GM23248 (cell line): ENCODE measurements at places on chromosomes 3 and 15.

DNA sequence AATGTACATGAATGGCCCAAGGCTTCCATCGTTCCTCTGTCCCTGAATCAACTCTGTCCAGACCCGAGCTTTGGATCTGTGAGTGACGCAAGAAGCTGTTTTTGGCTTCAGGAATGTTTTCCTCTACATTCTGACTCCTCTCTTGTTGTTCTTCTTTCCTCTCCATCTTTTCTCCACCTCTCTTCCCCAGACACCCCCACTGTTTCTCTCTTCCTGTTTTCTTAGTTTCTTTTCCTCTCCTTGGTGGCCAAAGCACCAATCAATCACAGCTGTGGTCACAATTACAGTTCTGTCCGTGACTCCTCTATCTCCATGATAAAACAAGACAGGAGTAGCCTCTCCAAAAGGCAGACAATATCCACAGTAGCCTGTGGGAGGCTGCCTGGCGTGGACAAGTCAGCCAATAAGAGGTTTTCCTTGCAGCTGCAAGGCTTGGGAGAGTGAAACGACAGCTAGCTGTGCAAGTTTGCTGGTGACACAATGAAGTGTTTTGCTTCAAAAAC, 4.9 kb upstream of the TMEM212 start:
- DNase-seq, result peak; percentile 82

- DNase-seq, result peak; percentile 42
These were observed 106.5 kb downstream of the KLF13 start for GRCh38 chr15:31433091-31433490.

- DNase-seq, result no peak
These were observed 32.8 kb downstream of the CFAP20DC start for GRCh38 chr3:59016930-59017616.

GRCh38 chr3:14299767-14300166, 102.6 kb upstream of the SLC6A6 start:
- DNase-seq, result no peak

DNA sequence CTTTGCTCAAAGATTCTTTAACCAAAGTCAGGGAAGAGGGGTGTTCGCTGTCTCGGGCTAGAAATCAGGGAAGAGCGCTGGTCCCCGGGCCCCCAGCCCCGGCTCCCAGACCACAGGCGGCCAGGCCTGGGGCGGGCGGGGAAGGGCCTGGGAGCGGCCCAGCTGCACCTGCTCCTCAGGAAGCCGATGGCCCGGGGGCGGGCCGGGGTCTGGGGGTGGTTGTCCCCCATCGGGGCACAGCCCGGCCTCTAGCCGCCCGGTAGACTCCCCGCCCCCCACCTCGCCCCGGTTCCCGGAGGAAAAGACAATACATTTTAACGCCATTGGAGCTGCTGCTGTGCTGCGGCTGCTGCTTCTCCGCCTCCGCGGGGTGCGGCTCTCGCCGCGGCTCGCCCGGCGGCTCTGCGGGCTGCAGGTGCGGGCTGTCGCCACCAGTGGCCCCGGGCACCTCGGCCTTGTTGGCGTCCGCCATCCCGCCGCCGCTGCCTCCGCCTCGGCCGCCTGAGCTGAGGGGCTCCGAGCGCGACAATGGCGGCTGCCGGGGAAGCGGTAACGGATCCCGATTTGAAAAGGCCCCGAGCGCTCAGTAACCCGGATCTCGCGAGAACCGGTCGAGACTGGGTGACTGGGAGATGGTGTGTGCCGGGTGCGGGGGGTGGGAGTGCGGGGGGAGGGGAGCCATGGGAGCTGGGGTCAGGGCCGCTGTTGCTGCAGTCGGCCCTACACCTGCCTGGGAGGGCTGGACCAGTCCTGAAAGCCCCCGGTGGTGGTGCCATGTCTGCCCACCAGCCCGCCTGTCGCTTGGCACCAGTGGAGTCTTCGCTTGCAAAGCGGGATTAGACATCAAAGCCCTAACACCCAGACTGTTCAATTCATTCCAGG, at the start of gene MYEF2:
Gene MYEF2, minus strand, starts transcription at position 530 of the 882 bp plus-strand sequence. Its CDS starts 58 bp downstream, at position 472.
- DNase-seq, result peak; percentile 65
